ENCODE measurements at places on chromosomes 4 and X.
A peak's percentile ranks its signal among the peaks of the same experiment; 100 is the strongest.

DNA sequence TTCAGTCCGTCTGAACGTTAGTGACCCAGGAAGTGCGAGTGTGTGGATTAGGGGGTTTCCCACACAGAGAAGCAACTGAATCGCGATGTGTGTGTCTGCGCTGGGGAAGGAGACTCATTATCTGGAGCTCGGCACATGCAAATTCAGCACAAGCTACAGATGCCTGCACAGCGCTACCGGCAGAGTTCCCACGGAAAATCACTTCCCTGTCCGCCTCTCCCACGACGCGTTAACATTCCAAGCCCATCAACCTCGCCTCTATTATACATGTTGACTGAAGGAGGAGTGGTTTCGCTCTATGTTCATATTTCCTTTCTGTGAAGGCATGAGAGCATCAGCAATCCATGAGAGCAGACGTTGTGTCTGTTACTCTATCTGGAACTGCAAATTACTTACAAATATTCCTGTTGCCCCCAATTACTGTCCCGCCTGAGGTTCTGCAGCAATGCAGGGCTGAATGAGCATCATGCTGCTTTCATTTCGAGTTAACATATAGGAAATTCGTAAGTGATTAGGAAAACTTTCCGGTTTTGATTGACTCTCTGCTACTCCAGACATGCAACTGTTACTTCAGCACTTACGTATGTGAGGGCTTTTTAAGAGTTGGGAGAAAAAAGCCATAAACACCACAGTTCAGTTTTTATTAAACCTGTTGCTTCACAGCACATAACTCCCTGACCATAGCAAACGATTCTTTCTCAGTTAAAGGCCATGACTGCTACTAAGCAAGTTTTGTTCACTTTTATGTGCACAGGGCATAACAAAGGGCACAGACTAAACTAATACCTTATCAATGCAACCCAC is 15.0 kb upstream of the MTNR1A start:
- DNase-seq = no peak

GRCh38 chr4:31104577-31104976 is 384.4 kb downstream of the PCDH7 start:
- DNase-seq = no peak

GRCh38 chr4:181194096-181194495 is 1049.1 kb upstream of the TENM3 start:
- DNase-seq = no peak

DNA sequence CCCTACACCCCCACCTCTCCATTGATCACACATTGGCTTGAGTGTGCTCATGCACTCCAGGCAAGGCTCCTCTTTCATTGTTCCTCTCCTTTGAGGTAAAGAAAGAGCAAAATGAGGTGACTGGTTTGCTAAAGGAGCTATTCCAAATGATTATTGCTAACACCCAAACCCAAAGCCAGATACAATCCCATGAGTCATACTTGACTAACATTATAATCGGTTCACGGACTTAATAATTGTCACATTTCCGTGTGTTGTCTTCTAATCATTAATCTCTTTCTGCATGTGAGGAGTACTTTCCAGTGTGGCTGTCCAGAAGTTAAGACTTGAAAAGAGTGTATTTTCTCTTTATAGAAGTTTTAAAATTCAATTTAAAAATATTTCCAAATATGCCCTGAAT is 174.3 kb upstream of the SFRP2 start:
- DNase-seq = no peak

DNA sequence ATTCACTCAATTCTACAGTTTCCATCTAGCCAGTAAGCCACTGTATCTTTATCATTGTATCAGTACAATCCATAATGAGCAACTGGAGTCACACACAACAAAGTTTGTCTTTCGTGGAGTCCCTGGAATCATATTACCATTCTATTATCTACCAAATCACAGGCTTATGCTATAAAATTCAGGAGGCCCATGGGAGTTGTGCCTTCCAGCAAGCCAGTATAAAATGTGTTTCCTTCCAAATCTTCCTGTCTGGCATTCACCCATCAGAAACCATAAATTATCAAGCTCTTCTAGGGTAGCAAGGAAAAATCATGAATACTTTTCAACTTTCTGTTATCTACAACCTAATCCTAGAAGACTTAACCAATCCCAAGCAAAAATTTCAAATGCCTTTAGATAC is 1383.3 kb upstream of the PCDH7 start:
- DNase-seq = no peak

DNA sequence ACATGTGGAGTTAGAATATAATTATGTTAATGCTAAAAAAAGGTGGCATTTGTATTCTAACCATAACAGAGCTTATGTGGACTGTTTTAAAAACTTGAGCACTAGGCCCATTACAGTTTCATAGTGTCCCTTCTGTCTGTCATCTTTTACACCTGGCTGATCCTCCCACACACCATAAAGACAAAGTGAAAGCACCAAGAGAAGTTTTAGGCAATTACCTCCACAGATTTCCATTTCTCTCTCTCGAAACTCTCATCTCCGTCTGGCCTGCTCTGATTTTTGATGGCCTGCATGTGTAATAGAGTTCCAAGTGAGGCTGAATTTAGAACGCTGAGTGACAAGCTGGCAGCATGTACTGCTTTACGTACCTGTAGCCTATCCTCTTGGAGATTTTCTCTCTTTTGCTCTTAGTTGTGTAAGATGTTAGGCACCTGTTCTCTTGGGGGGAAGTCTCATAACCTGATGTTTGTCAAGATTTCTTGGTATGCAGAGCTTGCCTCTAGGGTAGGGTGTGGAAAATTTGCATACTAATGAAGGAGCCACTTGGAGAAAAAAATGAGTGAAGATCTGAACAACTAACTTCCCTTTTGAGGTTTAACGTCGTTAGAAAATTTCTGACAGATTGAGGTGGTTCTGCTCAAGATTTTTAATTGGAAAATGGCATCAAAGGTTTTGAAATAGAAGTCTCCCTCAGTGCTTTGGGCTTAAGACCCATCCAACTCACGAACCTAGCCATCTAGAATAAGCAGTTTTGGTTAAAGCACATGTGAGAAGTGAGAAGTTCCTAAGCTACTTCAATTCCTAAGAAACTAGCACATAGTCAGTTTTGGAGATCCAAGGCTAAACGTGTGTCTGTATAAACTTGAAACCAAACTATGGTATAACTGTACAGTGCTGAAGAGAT is 57.6 kb upstream of the RAP1GDS1 start:
- no peak for DNase-seq

DNA sequence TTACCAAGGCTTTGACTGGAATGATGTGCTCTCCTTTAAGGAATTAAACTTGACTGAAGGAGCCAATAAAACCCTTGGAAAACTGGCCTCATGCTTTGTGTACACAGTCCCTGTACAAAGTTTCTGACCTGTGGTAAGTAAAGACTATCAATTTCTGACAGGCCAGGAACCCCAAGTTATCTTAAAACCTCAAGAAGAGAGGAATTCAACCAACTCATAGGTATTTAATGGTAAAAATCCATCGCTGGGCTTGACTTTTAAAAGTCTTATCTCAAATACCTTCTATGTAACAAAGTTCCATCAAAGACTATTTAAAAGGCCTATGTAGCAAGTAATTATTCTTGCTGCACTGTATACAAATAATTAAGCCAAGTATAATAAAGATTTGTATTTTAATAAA is 103.7 kb upstream of the TENT5D start:
- DNase-seq = no peak

DNA sequence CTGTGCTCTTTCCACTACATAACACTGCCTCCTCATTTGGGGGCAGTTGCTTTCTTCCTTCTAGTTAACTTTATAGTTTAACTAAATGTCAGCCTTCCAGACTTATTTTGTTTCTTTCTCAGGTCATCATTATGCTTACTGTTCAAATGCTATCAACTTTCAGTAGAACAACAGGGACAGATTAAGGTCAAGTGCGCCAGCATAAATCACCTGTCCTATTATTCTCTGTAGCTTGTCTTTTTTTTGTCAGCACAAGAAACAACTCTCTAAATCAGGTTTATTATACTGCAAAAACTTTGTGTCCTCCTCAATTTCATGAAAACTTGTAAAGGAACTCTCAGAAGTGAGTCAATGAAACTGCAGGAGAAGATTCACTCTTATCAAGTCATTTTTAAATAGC is 19.6 kb downstream of the SPANXA2 start:
- no peak for DNase-seq

DNA sequence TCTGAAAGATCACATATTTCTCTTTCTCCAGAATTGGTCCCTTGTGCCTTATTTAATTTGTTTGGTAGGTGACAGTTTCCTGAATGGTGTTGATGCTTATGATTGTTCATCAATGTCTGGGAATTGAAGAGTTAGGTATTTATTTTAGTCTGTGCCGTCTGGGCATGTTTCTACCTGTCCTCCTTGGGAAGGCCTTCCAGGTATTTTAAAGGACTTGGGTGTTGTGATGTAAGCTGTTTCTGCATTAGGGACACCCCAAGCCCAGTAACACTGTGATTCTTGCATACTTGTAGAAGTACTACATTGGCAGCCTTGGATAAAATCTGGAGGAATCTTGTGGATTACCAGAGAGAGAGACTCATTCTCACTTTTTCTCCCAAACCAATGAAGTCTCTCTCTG is 120.8 kb upstream of the CXXC4 start:
- DNase-seq = no peak

GRCh38 chr4:44679060-44679459 is 840 bp downstream of the GUF1 start:
- no peak for DNase-seq

DNA sequence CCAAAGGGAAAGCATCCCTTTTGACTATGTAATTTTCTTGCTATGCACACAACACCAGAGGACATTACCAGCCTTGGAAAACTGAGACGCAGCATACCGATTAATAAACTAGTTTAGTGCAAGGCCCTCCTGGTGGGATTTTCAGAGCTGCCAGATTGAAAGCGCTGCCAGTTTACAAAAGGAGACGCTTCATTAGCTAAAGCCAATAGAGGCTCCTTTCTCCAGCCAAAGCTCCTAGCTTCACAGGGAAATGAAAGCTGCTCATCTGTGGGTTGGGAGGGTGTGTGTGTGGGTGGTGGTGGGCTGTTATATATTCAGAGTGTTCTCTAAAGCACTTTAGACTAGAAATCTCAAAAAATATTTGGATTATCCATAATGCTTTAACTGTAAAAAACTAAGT is 32.4 kb downstream of the SPANXN4 start:
- no peak for DNase-seq

DNA sequence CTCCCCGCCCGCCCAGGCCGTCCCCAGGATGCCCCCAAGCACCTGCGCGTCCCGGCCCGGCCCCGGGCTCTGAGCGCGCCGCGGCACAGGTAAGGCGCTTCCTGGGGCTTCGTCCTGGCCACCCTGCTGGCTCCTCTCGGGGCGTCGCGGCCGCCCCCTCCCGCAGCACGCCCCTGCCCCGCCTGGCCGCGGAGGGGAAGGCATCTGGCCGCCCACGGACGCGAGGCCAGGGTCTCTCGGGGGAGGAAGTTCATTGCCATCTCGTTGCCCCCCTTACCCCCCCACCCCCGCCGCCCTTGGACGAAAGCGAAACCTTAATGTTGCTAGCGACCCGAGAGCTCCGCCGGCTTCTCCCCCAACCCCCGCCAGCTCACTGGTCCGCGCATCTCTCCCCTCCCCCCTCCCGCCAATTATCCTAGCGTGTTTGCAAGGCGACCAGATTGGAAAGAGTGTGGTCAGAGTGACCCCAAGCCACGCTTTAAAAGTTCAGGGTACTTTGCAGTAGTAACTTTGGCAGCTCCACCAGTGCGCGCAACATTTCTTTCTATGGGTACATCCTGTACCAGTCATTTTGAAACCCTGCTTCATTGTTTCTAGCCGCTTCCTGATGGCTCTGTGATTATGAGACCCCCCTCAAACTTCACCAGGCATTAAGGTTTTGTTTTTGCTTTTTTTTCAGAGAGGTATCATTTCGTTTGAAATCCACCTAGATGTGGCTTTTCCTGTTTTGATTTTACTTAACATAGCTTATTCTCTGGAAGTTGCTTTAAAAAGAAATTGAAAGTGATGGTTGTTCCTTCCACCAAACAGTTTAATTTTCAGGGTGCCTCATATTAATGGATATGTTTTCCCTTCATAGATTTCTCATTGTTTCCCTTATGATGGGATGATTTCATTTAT is 626 bp downstream of the TBC1D1 start:
- peak; percentile 66 for DNase-seq

DNA sequence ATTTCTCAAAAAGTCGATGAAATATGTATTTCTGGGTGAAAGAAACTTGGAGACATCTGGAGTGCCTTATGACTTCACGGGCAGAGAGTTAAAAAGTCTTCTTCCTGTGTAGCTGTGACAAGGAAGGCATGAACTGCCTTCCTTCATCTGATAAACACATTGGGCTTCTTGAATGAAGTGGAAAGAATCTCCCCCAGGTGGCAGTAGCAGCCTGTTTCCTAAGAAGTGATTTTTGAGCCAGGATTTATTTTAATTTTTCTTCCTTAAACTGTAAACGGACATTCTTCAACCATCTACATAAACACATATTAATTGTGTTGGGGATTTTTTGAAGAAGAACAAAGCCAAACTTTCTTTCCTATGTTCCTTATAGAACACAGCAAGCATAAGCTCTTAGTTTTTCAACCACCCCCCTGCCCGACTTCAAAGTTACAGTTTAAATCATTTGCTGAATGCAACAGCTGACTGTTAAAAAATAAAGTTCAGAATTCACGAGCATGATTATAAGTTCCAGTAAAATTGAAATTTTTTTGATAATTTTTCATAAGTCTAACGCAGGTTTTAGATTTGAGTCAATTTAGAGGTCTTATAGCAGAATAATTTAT is 980 bp upstream of the GIMD1 start:
- DNase-seq = no peak

- DNase-seq = no peak
Observed at GRCh38 chr4:47733302-47734175, 104.3 kb downstream of the CORIN start.

Data from stimulated activated CD4-positive, alpha-beta T cell treated with anti-CD3 and anti-CD28 coated beads, Interleukin-4, amount 100 ng/mL, for 4 hours (primary cell).